ENCODE measurements at places on chromosomes 5 and 9.

GRCh38 chr5:32475334-32476097, 31.0 kb upstream of the ZFR start:
- DNase-seq = no peak

DNA sequence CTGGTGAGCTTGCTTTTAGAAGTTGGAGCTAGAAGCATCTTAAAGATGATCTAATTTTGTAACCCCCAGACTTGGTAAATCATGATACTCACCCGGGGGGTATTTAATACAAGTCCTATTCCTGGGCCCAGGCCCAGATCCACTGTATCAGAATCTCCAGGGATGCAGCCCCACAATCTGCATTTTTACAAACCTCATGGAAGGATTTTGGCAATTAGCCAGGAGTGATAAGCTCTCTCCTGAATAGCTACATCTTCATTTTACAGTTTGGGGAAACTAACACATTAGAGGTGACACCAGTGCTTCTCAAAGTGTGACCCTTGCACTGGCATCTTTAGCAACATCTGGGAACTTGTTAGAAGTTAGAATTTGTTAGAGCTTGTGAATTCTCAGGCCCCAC, 31.2 kb upstream of the OTP start:
- DNase-seq = no peak

DNA sequence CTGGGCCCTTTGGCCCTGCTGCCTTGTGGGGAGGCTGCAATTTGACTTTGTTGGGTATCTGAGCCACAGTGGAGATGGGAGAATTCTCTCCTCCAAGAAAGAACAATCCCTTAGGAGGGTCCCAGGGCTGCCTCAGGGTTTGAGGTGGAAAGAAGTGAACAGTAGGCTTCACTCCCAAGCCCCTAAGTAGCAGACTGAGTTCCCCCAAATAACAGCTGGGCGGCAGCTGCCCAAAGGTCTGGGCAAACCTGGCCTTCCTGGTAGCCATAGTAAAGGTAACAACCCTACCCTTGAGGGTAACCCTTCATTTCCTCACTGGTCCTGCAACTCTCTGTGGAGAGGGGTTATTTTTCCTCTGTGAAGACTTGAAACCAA, 746 bp downstream of the RGS3 start:
- no peak for DNase-seq

DNA sequence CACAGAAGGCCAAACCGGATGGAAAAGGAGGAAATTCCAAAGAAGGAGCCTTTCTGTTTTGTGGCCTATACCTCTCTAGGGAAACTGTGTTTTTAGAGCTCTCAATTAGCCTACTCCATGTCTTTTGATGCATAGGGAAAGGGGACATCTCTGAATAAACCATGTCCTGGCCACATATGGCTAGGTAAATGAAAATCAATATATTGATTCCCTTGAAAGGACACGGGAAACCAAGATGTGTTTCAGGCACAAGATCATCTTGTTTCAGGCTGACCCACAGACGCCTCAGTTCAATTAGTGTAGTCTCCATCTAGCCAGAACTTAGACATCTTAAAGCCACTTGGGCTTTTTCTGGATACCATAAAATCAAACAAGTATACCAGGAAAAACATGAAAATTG, 363.1 kb downstream of the ENC1 start:
- DNase-seq = no peak

DNA sequence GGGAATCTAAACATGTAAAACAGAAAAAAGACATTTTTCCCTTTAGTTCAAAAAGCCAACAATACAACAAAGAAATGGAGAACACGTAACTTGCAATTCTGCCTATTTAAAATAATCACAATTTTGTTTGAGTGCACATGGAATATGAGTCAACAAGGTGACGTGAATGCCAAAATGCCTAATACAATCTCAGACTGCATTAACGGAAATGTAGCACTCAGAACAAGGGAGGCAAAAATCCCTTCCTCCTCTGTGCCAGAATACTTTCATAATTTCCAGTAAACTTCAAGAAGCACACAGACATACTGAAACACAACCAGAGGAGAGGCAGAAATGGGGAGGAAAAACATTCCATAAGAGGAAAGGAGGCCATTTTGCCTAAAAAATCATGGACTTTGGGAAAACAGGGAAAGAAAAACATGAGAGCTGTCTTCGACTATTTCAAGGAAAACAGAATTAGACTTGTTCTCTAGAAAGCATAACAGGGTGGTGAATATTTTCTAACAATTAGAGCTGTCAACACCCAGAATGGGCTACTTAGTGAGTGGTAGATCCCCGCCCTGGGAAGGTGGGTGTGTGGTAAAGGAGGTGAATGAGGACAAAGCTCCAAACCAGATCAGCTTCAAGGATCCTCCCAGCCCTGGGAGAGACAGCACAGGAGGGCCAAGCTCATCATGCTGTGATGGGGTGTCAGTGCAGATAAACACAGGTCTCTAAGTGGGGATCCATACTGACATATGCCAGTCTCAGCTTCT, 48.2 kb downstream of the ABCA1 start:
- DNase-seq = no peak

DNA sequence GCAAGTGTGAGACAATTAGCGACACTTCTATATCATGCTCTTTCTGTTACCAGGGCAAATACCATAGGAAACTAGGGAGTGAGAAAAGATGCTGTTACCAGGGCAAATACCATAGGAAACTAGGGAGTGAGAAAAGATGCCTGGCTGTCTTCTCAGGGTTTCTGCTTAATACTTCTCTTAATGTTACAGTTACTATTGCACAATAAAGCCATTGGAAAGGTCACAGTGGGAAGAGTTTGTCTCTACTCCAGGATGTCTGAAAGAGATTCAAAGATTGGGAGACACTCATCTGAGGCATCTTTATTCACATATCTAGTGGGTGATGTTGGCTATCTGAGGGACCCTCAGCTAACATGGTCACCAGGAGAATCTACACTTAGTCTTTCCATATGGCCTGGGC, 431.7 kb upstream of the POU5F2 start:
- no peak for DNase-seq

- no peak for DNase-seq
Measured at GRCh38 chr9:129677456-129677855, 12.0 kb downstream of the PRRX2 start.

DNA sequence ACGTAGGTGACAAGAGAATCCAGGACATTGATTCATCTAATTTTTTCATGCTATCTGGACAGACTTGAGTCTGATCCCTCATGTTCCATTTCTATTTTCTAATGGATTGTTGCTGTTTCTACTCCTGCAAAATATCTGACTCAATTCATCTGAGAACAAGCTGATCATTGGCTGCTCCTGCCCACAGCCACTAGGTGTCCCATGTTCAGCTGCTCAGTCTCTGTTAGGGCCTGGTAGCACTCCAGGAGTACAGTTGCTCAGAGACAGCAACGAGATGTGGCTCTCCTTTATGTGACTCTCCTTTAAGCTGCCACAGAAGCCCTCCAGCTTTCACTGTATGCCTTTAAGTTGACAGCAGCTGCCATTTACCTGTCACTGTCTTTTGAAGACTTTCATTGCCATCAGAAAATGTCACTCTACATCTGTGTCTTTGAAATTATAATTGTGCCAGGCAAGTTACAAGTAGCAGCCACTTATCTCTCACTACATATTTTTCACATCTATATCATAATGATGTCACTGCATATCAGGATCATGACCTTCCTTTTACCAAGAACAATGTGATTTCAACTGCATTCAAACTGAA, 1944.2 kb upstream of the NUDT12 start:
- peak; percentile 9 for DNase-seq

GRCh38 chr5:139851558-139851957, 56.0 kb downstream of the PSD2 start:
- no peak for DNase-seq

- DNase-seq = no peak
Measured at GRCh38 chr5:141677415-141677814, 4.6 kb downstream of the ARAP3 start.

- no peak for DNase-seq
Measured at GRCh38 chr5:168334695-168335094, 43.2 kb downstream of the WWC1 start.

DNA sequence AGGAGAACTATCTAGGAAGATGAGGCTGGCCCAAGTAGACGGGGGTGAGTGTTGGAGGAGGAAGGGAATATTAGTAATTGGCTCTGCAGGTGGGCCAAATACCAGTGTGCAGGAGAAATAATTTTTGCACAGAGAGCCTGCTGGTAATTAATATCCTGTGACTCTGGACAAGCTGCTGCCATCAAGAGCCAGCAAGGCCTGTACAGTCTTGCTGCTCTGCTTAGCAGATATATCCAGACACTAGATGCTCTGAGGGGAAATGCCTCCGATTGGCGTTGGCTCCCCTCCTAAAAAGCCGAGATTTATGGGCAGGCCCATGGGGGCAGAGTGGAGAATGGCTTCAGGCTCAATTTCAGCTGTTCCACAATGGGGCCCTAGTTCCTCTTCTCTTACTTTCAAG, 29.6 kb upstream of the ASTN2 start:
- no peak for DNase-seq
